ENCODE measurements at places on chromosomes 5 and 9. TPM values are rescaled to one million over a fixed set of nuclear protein-coding genes. Genes with fewer than 3 reads are reported as not detected.

Gene GABRA6
- total RNA-seq: not detected

Gene PCDHB16
- 1.6 TPM for total RNA-seq

Gene SPAAR
- 25.3 TPM for total RNA-seq

Gene SGCD
- total RNA-seq: 3.9 TPM

Gene IL33
- total RNA-seq: 40.1 TPM

DNA sequence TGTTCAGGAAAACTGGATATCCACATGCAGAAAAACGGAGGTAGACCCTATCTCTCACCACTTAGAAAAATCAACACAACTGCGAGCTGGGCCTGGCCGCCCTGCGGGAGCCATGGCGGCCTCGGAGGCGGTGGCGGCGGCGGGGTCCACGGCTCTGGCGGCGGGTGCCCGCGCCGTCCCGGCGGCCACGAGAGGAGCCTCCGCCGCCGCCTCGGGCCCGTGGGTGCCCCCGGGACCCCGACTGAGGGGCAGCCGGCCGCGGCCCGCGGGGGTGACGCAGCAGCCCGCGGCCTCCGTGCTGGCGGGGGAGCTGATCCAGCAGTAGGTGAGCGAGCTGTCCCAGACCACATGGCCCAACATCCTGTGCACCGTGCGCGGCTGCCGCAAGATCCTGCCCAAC lies 25.3 kb downstream of the FANCC start:
- DNase-seq: no peak

- DNase-seq: no peak
These were observed 18.6 kb downstream of the ANXA6 start for GRCh38 chr5:151139015-151139414.

DNA sequence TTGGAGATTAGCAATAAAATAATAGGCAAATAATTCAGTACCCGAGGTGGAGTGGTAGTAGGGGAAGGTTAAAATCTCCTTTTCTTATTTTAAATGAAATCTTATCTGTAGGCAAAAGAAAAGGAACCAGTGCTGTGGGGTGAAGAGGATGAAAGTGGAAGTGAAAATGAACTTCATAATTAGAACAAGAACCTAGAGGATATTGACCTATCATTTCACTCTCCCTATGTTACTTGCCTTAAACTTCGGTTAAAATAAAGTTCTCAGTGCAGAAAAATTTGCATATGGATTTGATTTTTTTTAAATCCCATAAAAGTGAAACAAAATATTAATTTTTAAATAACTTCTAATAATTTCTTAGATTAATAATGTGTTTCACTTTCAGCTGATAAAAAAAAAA lies 1094.9 kb upstream of the C9orf72 start:
- no peak for DNase-seq

- no peak for DNase-seq
These were observed 175.2 kb downstream of the PAX5 start for GRCh38 chr9:36858805-36859375.

DNA sequence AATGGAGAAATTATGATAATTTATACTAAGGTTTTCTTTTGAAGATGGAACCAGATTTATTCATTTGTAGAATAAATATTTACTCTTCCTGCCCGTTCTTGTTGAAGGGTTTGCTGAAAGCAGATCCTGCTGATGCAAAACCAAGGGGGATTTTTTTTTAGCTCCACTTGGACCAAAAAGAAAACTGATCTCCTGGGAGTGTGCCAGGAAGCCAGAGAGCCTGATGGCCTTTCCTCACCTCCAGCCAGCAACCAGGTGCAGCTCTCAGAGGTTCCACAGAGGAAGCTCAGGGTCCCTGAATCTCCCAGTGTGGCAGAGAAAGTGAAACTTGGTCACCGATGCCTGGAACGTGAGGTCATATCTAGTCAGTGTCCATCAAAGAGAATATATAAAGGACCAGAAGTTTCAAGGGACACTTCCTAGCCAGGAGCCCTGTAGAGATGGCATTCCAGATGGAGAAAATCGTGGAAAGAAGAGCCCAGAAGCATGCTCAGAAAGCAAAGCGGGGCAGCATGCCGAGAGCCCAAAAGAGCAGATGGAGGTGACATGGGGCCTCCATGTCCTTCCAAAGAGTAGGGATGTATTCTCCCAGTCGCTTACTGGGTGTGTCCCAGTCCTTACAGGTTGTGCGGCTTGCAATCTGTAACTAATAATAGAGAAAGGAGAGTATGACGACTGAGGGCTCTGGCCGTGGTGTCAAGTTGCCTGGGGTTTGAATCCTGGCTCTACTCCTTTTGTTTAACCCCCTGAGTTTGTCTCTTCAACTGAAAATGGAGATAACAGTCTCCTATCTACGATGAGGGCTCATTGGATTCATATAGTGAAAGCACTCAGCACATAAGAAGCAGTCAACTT lies 12.2 kb downstream of the AFAP1L1 start:
- no peak for DNase-seq

DNA sequence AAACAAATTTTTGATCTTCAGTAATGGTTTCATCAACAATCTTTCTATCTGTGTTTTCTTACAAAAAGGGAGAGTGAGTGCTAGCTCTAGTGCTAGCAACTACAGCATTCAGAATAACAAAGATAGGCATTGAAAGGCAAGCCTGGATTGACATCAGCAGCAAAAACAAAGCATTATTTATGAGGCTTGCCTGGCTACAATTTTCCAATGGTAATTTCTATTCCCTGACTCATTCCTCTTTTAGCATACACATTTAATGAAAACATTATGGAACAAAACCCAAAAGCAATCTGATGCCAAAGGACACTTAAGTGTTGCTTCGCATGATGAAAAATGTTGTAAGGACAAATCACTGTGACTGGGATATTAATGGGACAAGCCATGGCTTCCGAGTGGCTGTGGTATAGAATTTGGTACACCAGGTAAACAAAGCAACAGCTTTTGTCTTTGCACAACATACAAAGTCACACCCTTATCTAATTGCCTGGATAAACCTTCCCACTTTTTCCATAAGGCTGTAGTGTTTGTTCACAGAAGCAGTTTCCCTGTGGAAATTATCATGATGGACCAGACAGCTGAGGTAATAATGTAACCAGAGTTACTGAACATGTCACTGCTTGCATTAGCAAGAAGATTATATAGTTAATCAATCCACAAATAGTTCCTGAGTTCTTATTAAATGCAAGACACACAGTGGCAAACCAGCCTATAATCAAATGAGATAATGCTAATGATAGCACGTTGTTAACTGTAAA lies 179.8 kb upstream of the EDIL3 start:
- DNase-seq: no peak

- DNase-seq: no peak
These were observed 411.7 kb downstream of the DMAC1 start for GRCh38 chr9:7387840-7388239.

- no peak for DNase-seq
These were observed 192.6 kb upstream of the RASA1 start for GRCh38 chr5:87074934-87075541.

DNA sequence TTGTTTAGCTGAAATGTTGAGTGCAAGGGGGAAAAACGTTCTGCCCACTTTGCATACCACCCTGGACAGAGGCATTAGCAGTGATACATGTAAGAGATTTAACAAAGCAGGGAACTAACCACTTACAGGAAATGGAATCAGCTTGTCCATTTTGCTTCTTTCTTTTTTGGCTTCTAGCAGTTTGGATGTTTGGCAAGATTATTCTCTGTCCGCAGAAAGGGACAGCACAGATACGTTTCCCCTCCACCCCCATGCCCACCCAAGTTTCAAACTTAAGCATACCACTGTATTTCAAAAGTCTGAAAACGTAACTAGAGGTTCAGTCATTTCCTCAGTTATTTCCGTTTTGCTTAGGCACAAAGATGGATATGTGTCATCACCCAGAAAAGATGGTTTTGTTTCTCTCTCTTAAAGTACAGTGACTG lies 118.4 kb downstream of the GDNF start:
- DNase-seq: no peak

- DNase-seq: no peak
These were observed 598 bp downstream of the RGP1 start for GRCh38 chr9:35749515-35750255.

- DNase-seq: no peak
These were observed 47.3 kb downstream of the LIFR start for GRCh38 chr5:38509185-38509584.

DNA sequence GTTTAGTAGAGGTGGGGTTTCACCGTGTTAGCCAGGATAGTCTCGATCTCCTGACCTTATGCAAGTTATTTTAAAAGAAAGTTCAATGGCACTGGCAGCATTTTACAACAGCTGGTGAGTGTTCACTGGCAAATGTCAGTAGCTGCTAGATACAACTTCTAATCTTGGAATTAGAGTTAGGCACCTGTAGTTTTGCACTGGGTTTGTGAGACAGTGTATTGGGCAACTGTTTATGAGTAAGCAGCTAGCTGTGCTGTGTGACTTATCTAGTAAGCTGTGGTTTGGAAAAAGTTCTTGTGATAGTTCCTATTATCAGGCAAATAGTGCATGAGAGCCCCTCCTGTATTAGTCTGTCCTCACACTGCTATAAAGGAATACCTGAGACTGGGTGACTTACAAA lies 61.5 kb downstream of the UBE2QL1 start:
- no peak for DNase-seq

Data from mesenteric fat pad (tissue), 1 donor.